ENCODE measurements at places on chromosomes 6 and 20. TPM values are rescaled to one million over a fixed set of nuclear protein-coding genes. Genes with fewer than 3 reads are reported as not detected.

DNA sequence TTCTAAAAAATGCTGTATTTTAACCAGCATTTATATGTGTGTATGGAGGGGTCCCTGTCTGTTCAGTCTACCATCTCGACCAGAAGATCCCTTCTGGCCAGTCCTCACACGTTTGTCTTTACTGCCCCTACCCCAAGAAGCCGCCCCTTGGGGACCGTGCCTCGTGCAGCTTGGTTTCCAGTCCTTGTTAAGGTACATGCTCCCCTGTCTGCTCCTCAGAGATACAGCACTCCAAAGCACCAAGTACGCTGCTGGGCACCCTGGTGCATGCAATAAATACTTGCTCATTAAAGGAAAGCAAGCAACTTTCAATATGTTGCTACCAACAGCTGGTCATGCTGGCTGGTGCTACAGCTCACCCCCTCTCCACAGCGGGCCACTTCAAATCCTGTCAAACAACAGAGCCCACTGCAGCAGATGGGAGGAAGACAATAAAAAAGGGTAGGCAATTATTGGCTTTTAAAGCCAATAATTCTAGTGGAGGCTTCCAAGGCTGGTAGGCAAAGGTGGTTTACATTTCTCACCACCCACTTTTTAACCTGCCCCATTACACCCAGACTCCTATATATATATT, 61.6 kb downstream of the PSMG4 start:
- DNase-seq = no peak

DNA sequence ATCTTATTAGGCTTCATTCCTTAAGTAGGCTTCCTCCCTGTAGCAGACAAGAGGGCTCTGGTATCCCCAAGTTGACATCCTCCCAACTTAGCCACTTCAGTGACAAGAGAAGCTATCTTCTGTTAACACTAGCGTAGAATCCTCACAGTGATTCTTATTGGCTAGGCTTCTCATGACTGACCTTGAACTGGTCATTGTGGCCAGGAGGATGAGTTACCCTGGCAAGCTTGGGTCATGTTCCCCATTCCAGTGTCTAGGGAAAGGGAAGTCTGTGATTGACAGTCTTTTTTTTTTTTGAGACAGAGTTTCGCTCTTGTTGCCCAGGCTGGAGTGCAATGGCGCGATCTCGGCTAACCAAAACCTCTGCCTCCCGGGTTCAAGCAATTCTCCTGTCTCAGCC, 7.1 kb downstream of the CDKAL1 start:
- DNase-seq = no peak

DNA sequence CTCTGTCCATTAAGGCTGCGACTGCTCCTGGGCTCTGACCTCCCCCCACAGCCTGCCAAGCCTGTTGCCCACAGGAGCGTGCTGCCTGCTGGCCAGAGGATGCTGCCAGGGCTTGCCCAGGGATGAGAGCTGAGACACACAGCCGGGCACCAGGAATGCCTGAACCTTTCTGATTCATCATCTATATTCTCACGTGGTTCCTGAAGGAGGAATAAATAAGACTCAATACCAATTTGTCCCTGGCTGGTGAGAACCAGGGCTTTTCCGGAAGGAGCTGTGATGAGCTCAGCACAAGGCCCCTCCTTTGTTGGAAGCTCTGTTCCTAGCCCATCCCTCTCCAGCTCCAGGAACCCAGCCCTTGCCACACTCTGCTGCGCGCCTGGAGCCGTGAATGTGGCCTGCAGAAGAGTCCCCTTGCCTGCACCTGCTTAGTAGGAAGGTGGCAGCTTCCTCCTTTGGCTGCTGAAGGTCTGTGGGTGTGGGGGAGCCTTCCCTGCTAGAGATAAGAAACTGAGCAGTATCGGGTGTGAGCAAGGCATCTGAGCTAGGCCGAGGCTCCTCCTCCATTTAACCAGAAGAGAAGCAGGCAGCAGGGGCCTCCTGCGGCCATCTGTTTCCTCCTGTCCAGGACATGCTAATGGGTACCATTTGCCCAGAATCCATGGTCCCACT, 37.9 kb downstream of the SYNDIG1 start:
- no peak for DNase-seq

GRCh38 chr6:34526992-34527728, 29.0 kb downstream of the SPDEF start:
- peak; percentile 99 for DNase-seq

DNA sequence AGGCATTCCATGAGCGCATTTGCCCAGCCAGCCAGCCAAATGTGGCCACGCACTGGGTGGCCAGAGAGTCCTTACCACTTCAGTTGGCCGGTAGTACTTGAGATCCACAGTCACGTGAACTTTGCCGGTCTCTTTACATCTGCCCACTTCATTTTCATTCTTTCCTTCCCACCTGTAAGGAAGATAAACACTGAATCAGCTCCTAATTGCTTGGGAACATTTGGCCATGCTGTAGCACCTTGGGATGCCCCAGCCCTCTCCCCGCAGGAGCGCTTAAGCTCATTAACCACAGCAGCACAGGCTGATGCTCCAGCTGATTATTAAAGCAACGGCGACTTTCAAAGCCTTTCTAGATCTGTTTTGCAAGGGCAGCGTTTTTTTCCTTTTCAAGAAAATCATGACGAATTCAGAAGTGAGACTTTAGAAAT, 116.6 kb downstream of the FOXC1 start:
- no peak for DNase-seq

- no peak for DNase-seq
These were observed 561.3 kb upstream of the JAG1 start for GRCh38 chr20:11235058-11235457.

The FNDC11 gene
- 0.14 TPM for polyA plus RNA-seq

The SOBP gene
- polyA plus RNA-seq = 10.4 TPM

The THBS2 gene
- polyA plus RNA-seq = 8.7 TPM

All from right cardiac atrium (tissue), 5 donors.